ENCODE measurements at places on chromosomes 12 and 14.

DNA sequence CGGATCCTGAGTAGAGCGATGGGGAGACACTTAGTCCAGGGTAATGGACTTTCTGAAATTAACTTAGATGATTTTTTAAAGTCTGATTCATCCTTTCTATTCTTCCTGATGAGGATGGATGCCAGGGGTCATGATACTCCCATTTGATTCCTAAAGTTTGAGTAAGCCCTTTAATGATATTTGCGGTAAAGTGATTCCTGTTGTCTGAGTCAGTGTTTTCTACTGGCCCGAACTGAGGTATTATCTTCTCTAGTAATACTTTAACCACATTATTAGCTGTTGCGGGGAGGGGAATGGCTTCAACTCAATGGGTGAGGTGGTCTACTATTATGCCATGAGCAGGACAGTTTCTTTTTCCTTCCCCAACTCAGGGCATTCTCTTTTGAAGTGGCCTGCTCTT lies 111.6 kb downstream of the RIN3 start:
- no peak for DNase-seq

- no peak for DNase-seq
Measured at GRCh38 chr12:81221681-81222080, 143.8 kb downstream of the ACSS3 start.

- no peak for DNase-seq
Measured at GRCh38 chr12:110436231-110436630, 13.9 kb downstream of the ARPC3 start.

- no peak for DNase-seq
Measured at GRCh38 chr12:8508910-8509841, 4.1 kb upstream of the CLEC4D start.

- DNase-seq: no peak
Measured at GRCh38 chr12:64992641-64993040, 128.5 kb downstream of the WIF1 start.

GRCh38 chr12:93139028-93139665 lies 210.1 kb upstream of the EEA1 start:
- no peak for DNase-seq

GRCh38 chr14:96926001-96926400 lies 128.8 kb downstream of the VRK1 start:
- no peak for DNase-seq

DNA sequence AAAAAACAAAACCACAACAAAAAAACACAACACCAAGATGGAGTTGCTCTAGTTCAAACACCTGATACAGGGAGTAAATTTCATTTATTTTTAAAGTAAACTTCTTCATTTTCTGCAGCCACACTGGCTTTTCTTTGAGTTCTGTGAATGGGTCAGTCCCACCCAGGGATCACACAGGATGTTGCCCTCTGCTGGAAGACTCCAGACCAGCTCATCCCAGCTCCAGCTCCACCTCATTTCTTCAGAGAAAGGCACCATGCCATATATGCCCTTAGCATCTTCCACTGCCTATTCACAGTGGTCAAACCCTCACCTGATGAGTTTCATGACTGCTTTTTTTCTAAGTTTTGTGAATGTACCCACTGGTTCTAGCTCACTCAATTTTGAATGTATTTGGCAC lies 8.0 kb downstream of the GLIPR1 start:
- DNase-seq: no peak

DNA sequence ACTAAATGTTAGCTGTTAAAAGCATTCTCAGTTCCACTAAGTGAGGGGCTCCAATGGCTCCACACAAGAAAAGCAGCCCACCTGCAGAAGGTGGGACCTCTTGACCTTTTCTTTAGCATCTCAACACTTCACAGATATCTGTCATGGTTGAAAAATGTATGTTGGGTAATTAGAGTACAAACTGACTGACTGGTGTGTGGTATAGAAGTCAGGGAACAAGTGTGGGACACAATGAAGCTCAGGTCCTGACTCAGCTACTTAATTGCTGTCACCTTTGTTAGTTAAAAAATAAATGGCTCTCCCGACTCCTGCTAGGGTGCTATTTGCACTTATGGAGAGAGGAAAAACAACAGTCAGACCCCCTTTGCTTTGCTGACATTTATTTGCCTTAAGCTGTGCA lies 299.0 kb downstream of the TTC6 start:
- no peak for DNase-seq

- DNase-seq: no peak
Measured at GRCh38 chr14:31834616-31835015, 242.5 kb upstream of the ARHGAP5 start.

- DNase-seq: peak; percentile 71
Measured at GRCh38 chr14:91229743-91230200, 14.7 kb downstream of the GPR68 start.

DNA sequence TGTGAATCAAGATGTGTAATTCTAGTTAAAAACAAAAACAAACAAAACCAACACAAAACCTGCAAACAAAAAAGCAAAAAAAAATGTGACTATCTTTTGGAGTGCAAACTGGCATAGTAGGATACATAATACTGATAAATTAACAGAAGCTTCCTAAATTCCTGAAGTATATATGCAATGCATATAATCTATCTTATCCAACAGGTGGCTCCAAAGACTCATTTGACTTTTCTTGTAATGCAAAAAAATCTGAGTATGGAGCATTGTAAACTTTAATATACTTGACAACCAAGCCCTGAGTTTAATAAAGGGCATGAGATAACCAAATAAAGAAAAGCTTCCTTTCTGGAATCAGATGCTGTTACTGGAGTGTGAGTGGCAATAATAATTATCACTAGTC lies 1003.6 kb downstream of the FSCB start:
- no peak for DNase-seq

- no peak for DNase-seq
Measured at GRCh38 chr12:93879476-93880421, 202.6 kb downstream of the CRADD start.

- no peak for DNase-seq
Measured at GRCh38 chr12:113996026-113996425, 29.9 kb upstream of the RBM19 start.

DNA sequence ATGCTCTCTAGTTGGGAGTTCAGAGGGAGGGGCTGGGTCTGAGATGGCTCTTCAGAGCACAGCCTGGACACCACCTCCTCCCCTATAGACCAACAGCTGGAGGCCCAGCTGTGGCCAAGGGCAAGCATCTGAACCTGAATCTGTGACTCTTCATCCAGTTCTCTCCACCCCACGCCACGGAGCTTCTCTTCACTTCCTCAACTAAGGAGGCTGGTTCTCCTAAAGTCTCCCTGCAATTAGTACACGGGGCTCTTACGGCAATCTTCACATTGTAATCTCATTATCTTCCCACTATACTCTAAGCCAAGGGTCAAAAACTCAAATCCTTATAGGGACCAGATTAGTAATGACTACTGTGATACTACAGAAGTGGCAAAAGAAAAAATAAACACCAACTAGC lies 9.8 kb downstream of the NRDE2 start:
- DNase-seq: no peak

DNA sequence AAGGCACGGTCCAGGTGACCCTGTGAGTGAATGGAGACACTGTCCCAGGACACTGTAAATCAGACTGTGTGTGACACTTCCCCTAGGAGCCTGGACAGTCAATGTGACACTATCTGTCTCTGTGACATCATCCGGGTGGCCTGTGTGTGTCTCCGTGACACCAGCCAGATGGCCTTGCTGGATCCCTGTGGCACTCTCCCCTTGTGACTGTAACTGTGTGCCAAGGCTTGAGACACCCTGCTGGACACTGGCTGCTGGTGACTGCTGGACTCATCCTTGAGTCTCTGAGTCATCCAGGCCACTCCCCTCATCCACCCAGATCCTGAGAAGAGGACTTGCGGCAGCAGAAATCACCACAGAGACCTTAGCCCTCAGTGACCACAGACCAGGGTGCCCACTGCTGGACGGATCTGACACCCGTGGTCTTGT lies 51.6 kb downstream of the MVK start:
- no peak for DNase-seq

GRCh38 chr14:104352493-104353220 lies 214.3 kb downstream of the KIF26A start:
- no peak for DNase-seq

DNA sequence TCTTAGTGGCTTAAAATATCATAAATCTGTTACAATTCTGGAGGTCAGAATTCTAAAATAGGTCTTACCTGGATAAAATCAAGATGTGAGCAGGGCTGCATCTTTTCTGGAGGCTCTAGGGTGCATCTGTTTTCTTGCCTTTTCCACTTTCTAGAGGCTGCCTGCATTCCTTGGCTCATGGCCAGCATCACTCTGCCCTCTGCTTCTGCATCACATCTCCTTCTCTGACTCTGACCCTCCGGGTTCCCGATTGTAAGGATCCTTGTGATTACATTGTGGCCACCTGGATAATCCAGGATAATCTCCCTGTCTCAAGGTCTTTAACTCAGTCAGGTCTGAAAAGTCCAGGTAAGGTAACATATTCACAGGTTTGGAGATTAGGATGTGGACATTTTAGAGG lies 11.0 kb upstream of the BMP4 start:
- no peak for DNase-seq

- no peak for DNase-seq
Measured at GRCh38 chr12:91923864-91924263, 221.8 kb downstream of the BTG1 start.

- no peak for DNase-seq
Measured at GRCh38 chr14:22671622-22672021, 27.5 kb upstream of the OR6J1 start.

- no peak for DNase-seq
Measured at GRCh38 chr12:124777399-124778372, 86.0 kb downstream of the SCARB1 start.

- no peak for DNase-seq
Measured at GRCh38 chr12:66235626-66236281, 46.7 kb downstream of the IRAK3 start.

- DNase-seq: no peak
Measured at GRCh38 chr14:74653386-74654138, 41.5 kb upstream of the LTBP2 start.

DNA sequence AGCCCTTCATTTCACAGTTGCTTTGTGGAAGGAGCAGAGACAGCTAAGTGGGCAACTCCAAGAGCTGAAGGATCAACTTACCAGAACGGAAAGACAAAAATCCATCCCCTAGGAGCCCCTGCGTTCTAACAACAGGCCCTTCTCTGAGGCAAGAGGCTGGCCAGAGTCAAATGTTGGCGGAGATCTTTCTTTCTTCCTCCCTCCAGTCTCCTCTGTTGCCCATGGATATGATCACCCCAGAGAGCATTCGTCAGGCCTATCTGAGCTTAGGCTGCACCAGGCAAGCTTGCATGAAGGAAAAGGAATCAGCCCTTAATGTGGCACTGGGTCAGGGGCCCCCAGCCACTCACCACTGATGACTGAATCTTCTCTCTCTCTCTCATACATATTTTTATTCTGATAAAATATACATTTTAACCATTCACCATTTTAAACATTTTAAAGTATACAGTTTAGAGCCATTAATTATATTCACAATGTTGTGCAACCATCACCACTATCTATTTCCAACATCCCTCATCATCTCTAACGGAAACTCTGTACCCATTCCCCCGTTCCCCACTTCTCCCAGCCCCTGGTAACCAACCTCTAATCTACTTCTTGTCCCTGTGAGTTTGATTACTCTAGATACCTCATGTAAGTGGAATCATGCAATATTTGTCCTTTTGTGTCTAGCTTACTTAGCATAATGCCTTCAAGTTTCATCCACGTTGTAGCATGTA lies 52.9 kb upstream of the CCND2 start:
- DNase-seq: no peak

GRCh38 chr12:131818821-131819585 lies 9.2 kb upstream of the MMP17 start:
- no peak for DNase-seq
